ENCODE measurements at places on chromosomes 1 and 21.

GRCh38 chr1:30757352-30758120 is at the start of gene LAPTM5:
Gene LAPTM5, minus strand, starts transcription at chr1:30757774. Its CDS starts 29 bp downstream, at chr1:30757745.
- no peak for DNase-seq

DNA sequence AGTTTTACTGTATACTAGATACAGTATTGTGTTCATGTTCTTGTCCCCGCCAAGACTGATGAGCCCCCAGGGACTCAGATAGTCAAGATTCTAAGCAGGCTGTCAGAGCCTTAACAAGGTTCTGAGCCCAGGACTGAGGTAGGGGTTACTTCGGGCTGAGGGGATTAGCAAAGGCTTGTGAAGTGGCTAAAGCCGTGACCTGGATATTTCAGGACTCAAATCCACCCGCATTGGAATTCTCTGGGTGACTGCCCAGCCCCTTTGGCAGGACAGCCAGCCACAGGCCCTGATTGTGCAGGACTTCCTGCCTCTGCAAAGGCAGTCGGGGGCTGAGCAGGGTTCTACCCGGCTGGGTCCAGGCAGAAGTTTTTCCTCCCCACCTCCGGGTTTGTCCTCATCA is at the start of gene PLA2G5:
PLA2G5 (plus strand) TSS at position 321 of the 400 bp plus-strand sequence. CDS start 14,637 bp downstream, outside the sequence.
- DNase-seq: no peak

- no peak for DNase-seq
These were observed 470.4 kb upstream of the B3GALT2 start for GRCh38 chr1:193656841-193657240.

- DNase-seq: no peak
These were observed 3.7 kb downstream of the MIGA1 start for GRCh38 chr1:77783141-77783540.

DNA sequence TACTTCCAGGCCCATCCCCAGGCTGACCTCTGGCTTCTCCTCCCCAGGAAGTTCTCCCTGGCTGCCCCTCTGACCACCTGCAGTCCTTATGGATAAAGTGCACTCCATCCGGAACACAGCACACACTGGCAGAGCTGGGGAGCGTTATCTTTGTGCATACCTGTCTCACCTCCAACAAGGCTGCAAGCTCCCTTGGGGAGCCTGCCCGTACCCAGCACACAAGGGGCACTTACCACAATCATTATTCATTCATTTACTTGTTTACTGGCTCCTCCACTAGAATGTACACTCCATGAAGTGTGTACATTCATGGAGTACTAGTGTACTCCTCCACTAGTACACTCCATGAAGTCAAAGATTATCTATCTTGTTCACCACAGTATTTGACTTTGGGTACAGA is 30.3 kb downstream of the GLIS1 start:
- DNase-seq: no peak

DNA sequence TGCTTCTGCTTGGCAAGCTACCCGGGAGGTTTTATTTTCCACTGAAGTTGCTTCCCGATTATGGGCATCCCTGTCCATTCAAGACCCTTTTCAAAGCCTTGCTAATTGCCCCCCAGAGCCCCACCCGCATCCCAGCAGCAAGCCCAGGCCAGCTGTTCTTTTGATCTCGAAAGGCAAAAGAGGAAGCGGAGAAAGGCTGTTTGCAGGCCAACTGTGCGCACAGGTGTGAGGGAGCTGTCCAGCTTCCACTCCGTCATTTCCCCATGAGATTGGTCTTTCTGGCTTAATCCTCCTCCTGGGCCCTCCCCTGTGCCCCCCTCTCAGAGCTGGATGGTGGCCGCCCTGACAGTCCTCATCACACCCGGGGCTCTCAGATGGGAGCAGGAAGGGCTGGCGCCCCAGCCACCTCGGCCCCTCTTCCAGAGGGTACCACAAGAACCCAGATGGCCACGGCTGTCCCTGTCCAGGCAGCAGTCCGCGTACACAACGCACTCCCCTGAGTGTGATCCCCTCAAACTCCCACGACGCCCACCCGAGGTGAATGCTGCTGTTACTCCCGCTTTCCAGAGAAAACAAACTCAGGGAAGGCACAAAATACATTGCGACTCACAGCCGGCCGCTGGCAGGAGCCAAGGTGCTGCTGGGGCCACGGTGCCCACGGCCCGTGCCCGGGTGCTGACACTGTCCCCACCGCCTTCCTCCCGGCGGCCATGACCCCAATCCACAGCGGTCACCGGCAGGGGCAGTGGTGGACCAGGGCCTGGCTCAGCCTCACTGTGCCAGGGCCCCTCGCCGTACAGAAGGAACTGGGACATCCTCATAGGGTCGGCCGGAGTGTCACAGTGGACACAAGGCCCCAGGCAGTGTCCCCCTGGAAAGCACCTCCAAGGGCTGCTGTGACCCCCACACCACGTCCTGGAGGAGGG is 121.9 kb downstream of the CRYAA start:
- DNase-seq: no peak

DNA sequence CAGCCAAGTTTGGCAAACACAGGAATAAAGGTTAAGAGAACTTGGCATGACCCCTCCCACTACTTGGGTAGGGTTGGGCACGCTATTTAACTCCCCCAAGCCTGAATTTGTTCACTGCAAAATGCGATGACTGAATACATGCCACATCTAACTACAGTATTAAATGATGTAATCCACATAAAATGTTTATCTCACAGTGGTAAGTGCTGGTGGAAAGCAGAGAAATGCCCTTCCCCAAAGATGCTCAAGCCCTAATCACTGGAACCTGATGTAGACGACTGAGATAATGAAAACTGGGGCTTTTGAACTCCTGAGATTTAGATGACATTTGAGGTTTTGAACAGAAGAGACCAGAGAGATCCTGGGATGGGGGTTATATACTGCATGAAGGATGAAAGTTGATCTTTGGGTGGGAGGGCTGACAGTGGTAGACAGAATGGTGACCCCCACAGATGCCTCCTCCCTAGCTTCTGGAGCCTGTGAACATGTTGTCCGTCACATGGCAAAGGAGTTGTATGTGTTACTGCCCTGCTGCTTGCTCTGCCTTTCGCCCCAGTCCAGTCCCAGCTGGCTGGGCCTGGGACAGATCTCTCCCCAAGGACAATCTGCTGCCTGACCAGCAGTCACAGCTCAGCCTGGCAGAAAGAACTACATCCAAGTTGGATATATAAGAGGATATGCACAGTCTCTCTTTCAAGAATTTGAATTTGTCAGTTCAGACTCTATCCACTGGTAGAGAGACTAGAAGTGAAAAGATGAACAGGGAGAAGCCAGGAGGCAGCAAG is 120.9 kb downstream of the DAB1 start:
- DNase-seq: no peak

- no peak for DNase-seq
These were observed 97.0 kb downstream of the UBR4 start for GRCh38 chr1:19112891-19113696.

DNA sequence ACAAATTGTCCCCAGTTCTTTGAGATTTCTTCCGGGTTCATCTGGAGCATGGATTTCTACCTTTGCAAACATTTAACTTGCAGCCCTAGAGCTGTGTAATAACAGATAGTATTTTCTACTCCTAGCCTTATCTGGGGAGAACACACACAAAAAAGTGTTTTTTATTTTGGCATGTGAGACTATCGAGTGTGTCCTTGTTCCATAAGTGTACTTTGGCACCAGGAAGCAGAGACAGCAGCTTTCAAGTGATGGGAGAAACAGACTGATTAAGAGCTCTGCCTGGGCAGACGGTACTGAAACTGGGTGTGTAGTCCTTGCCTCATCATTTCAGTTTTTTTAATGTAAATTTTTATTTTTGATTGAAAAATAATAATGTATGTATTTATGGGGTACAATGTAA is 297.4 kb downstream of the ST6GALNAC3 start:
- no peak for DNase-seq

DNA sequence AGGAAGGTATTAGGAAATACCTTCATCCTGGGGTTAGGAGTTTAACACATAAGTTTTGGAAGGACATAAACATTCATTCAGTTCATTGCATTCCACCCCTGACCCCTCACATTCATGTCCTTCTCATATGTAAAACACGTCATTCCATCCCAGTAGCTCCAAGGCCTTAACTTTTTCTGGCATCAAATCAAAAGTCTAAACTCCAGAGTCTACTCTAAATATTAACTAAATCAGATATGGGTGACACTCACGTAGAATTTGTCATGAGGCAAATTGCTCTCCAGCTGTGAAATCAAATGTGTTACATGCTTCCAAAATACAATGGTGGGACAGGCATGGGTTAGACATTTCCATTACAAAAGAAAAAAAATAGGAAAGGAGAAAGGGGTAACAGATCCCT is 298.2 kb upstream of the LRRC7 start:
- no peak for DNase-seq

- DNase-seq: no peak
These were observed 116.5 kb upstream of the IRF2BP2 start for GRCh38 chr1:234726359-234726943.

Measured in LHCN-M2 (cell line).